ENCODE measurements at places on chromosomes 1 and 21.

GRCh38 chr1:11291049-11291448 lies 18.1 kb downstream of the UBIAD1 start:
- DNase-seq, result no peak

GRCh38 chr1:18855573-18855972 lies 3.9 kb downstream of the TAS1R2 start:
- DNase-seq, result no peak

GRCh38 chr1:22212400-22213233 lies 69.7 kb upstream of the WNT4 start:
- DNase-seq, result no peak

- DNase-seq, result no peak
Measured at GRCh38 chr21:34344584-34344983, 19.2 kb upstream of the KCNE2 start.

- no peak for DNase-seq
Measured at GRCh38 chr21:42439284-42440186, 35.8 kb downstream of the UBASH3A start.

DNA sequence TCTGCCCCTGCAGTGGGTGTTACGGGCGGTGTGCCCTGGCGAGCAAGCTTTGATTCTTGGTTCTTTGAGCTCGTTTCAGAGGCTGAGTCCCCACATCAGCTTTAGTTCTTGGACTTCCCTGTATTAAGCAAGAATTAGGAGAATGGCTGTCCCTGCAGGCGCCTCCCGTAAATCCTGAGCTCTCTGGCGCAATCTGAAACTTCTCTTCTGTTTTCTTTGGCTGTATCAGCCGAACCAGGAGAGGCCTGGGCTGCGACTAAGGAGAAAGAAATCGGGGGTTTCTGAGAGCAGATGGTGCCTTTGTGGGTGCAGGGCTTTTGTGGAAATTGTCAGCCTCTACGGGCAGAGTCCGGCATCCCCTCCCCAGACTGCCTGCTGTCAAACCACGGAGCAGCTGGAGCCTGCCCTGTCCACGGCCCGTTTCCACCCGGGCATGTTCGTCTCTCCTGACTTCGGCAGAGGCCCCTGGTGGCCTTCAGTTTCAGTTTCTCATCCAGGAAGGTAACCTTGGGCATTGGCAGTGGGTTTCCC lies 17.9 kb downstream of the CSTB start:
- no peak for DNase-seq

GRCh38 chr1:64550510-64550909 lies 80.6 kb downstream of the CACHD1 start:
- DNase-seq, result no peak

DNA sequence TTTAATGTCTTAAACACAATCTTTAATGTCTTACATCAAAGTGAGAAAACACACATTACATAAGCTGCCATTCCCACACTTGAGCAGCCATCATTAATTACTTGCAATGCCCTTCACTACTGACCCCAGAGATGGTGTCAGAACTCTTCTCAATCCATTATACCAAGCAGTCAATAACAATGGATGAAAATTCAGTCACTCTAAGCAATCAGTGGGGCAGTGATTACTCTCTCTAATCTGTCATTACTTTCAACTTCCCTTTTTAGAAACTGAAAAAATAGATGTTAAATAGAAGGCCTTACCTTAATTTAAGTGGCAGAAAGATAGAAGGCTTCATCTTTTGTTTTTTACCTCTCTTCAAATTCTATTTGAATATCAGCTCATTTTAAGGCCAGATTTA lies 9.7 kb upstream of the FRRS1 start:
- DNase-seq, result no peak

DNA sequence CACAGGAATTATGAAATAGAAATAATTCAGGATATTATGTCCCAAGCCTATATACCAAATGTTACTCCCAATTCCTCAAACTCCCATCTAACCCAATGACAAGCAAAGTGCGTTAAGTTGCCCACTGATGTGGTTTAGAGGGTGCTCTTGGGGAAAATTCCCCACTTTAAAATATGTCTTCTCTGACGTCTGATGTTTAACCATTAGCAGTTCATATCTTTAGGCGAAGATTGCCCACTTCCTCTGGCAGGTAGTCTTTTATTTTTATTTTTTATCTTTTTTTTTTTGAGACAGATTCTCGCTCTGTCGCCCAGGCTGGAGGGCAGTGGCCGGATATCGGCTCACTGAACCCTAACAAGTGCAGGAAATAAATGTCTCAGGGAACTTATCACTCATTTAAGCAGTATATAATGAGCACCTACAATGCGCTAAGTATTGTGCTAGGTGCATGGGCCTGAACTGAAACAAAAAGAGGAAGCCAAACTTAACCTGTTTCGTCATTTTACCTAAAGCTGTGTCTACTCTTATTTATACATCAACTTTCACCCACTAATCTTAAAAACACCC lies 1.3 kb upstream of the LYST start:
- no peak for DNase-seq

- no peak for DNase-seq
Measured at GRCh38 chr1:49389699-49390098, 613.0 kb upstream of the BEND5 start.

All from NCI-H1694 (cell line).